ENCODE measurements at places on chromosomes 12 and 14.

DNA sequence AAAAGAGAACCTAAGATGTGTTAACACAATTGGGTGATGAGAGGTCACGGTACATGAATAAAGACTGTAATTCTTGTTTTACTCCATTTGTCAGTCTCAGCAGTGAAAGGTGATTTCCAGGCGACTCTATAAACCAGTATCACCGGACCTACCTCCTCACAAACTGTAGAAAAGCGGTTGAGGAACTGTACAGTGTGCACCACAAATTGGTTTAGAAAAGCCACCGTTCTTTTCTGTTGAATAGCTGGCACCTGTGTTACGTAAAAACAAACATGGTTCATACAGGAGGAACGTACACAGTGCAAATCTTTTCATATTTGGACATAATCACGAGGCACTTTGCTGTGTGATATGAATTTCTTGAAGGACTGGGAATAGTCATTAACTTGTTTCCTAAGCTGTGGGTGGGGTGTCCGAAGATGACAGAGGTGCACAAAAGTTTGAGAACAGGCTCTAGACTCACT is 663 bp downstream of the WASHC3 start:
- DNase-seq: no peak

- DNase-seq: no peak
Observed at GRCh38 chr12:7788294-7788660, 925 bp upstream of the NANOG start.

DNA sequence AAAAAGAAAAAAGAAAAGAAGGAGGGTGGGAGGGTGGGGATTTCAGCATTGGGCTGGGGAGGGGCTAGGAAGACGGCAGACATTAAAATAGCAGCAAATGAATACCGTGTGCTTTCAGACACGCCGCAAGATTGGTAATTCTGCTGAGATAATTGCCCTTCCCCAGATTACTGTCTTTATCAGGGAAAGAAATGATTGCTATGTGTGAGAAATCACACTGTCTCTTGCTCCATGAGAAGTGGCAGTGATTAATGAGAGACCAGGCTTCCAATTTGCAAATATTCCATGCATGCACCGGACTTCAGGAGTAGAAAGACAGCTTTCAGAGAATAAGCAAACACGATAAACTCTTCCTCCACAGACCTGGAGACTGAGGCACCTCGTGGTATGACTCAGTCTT is 7.6 kb upstream of the KCNA5 start:
- DNase-seq: no peak

GRCh38 chr12:85630851-85631250 is 205.4 kb downstream of the RASSF9 start:
- DNase-seq: no peak

- DNase-seq: no peak
Observed at GRCh38 chr12:29147731-29148595, 1.1 kb upstream of the FAR2 start.

DNA sequence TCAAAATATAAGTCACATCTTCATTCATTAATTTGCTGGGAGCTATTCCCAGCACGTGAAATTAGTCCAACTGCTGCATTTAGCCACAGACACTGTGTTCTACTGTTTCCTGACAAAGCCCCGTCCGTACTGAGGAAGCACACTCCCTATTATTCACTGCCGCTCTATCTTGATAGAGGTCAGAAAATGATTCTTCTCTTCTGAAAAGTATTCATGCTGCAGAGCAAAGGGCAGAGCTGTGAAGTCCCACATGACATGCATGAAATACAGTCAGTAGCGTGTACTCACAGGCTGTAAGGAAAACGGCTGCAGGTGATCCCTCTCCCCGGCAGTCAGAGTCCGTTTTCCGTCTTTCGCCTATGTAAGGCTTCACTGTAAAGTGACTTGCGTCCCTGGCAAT is 302.5 kb upstream of the FKBP4 start:
- no peak for DNase-seq

DNA sequence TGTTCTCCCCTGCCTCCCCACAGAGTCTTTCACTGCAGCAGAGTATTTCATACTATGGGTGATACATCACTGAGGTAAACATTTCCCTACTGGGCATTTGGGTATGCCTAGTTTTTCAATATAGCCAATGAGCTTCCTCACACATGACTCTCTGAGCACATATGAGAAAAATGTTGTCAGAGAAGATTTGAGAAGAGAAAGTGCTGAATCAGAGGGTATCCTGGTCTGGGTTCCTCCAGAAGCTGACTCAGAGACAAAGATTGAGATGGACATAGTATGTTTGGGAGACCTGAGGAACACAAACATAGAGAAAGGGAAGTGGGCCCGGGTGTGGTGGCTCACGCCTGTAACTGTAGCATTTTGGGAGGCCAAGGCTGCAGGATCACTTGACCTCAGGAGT is 12.6 kb downstream of the SLC8B1 start:
- DNase-seq: no peak

DNA sequence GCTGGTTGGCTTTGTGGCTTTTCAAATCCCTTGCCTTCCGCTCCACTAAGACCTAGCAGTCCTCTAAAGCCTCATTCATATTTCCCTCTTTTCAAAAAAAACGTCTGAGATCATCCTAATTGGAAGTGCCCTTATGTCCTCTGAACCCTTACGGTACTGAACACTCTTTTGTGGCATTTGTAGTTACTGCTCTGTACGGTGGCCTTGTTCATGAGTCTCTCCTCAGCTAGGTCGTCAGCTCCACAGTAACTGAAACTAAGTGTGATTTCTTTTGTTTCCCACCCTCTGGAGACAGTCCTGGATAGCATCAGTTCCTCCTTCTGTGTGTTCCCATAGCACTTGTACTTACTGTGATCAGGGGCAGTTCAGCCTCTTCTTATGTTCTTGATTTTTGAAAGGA is 49.7 kb downstream of the DAAM1 start:
- DNase-seq: no peak

DNA sequence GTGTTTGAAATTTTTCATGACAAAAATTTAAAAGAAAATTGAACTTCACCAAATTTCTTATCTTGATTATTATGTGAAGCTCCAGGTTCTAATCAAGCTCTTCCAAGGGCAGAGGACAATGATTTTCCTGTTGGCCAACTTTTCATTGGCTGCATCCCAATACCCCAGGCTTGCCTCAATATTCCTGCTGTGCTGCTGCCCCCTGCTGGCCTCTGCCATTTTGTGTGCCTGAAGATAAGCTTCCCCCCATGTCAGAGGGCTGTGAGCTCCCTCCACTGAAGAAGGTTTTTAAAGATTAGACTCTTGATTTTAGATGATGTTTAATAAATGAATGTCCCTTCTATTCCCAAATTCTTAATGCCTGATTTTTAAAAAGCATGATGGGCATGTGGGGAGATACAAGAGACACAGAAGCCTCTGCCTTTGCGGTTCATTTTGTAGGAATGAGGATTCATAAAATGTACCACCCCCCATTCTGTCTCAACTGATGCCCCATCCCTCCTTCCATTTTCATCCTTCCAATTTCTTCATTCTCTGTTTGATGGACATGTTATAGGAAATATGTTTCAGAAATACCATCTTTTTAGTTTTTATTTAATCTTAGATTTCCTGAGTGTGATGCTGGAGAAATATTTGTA is 76.7 kb upstream of the RGS6 start:
- no peak for DNase-seq

GRCh38 chr12:116459011-116459875 is 99.9 kb upstream of the MAP1LC3B2 start:
- no peak for DNase-seq

GRCh38 chr14:76201162-76201561 is 49.4 kb downstream of the GPATCH2L start:
- no peak for DNase-seq

- DNase-seq: no peak
Observed at GRCh38 chr12:50986966-50987737, 34.8 kb downstream of the HIGD1C start.
